Chondrocyte (in vitro differentiated cells): ENCODE measurements at places on chromosomes 11 and 22. TPM values are rescaled to one million over a fixed set of nuclear protein-coding genes. Genes with fewer than 3 reads are reported as not detected.

APLNR gene
- total RNA-seq = not detected in 3 replicates

OR51E2 gene
- total RNA-seq = 0.97 to 3.2 TPM (median 3.1 TPM) in 3 replicates

EHF gene
- not detected in 3 replicates for total RNA-seq

TMEM45B gene
- total RNA-seq = not detected in 3 replicates

TRIM29 gene
- total RNA-seq = not detected in 3 replicates

USH1C gene
- total RNA-seq = 0.72 to 0.92 TPM in 2 of 3 replicates, not detected in the other

DNA sequence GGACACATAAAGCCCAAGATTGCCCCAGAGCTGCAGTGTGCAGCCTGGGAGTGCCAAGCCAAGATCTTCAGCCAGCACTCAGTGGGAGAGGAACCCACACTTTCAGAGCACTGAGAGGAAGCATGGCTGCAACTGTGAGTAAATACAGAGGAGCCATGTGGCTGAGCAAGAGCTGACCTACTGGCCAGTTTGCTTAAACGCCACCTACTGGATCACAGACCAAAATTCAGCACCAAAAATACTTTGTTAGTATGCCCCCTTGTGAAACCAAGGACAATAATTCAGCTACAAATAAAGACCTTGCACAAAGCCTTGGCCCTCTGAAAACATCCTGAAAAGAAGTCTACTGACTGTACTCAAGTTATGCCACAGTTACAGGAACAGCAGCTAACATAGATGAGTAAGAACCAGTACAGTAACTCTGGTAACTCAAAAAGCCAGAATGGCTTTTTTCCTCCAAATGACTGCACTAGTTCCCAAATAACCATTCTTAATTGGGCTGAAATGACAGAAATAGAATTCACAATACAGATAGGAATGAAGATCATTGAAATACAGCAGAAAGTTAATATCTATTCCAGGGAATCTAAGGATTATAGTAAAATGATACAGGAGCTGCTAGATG is 10.1 kb upstream of the OR4A15 start:
- no peak for DNase-seq

DNA sequence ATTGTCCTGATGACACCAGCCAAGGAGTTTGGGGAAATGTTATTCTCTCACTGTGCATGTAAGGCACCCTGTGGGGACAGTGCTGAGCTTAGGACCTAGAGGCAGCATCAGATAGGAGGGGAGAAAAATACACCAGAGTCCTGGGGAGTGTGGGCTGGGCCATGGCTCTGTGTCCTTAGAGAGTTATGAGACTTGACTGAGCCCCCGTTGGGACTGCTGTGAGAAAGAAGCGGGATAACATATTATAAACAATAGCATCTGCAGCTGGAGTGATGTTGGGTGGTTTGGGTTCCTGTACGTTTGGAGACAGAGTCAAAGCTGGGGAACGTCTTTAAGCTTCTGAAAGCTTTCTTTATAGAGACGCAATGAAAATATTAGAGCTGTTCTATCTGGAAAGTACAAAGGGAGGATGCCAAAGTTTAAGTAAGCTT is 90.9 kb upstream of the CRTAM start:
- DNase-seq = no peak

GRCh38 chr22:49961601-49962011 is 1.0 kb downstream of the PIM3 start:
- peak; percentile 87 for DNase-seq

DNA sequence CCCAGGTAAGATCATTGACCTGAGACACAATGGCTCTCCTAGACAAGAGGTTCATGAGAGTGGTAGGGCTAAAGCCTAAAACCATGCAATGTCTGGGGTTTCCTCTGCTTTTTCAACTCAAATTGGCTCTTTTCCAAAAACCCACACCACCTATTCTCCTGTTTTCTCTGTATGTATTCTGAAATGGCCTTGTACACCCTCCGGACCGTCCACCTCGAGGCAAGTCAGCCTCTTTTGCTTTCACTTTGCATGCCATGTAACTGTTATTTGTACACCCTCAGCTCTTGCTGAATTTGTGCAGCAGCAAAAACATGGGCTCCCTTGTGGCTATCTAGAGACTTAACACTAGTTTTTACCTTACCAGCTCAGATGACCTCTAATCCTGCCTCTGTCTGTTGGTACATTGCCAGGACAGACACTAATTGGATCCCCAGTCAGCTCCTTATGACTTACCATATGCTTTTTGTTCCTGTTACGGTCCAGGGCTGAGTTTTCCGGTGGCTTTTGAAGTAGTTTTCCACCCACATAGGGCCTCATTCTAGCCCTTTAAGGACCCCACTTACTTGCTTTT is 288.0 kb downstream of the SBF2 start:
- DNase-seq = no peak

- no peak for DNase-seq
These were observed 44.6 kb downstream of the LMO2 start for GRCh38 chr11:33847251-33847650.

DNA sequence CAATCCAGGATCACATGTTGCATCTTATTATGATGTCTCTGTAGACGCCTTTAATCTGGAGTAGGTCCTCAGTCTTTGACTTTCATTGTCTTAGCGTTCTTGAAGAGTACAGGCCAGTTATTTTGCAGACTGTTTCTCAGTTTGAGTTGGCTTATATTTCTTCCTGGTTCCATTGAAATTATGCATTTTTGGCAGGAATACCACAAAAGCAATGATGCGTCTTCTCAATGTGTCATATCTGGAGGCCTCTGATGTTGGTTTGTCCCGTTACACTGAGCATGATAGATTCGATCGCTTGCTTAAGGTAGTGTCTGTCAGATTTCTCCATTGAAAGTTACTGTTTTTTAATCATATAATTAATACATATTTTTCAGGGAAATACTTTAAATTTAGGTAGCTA is 30.6 kb downstream of the TECTA start:
- no peak for DNase-seq

DNA sequence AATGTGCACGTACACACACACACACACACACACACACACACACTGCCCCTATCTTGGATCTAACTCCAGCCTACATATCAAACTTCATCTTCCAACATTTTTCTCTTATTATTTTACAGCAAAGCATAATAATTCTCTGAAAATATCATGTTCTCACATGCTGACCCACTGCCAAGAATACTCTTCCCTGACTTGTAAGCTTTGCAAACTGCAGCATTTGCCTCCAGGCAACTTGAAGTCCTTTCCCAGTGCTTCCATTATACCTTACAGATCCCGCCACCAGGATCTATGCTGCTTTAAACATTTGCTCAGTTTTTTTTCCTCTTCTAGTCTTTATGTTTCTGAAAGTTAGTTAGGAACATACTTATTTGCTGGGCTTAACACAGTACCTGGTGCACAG is 483.3 kb upstream of the ARHGAP42 start:
- no peak for DNase-seq

DNA sequence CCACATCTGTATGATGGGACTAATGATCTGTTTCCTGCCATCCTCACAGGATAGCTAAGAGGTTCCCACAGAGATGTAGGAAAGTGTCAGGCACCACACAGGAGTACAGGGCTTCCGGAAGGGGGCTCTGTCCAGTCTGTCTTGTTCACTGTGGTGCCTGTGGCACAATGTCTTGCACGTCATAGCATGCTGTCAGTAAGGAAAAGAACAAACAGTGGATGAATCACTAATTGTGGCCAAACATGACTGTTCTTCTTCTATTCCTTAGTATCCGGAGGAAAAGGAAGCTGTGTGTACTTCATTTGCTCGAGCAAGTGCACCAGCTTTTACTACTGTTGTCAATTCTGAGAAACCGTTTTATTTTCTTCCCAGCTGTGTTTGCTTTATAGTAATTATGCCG is 73.4 kb upstream of the YWHAH start:
- no peak for DNase-seq

DNA sequence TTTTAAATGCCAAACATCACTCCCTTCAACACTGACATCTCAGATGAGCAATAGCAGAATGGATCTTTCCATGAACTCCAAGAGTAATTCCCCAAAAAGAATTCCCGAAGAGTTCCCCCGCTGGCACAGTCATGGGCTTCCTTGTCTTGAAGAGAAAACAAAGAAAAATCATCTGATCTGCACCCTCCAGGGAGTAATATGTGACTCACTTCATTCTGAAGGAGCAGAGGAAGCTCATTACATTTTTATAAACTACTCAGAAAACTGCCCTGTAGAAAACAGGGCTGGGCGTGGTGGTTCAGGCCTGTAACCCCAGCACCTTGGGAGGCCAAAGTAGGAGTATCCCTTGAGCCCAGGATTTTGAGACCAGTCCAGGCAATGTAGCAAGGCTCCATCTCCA is 35.7 kb downstream of the CELSR1 start:
- no peak for DNase-seq

DNA sequence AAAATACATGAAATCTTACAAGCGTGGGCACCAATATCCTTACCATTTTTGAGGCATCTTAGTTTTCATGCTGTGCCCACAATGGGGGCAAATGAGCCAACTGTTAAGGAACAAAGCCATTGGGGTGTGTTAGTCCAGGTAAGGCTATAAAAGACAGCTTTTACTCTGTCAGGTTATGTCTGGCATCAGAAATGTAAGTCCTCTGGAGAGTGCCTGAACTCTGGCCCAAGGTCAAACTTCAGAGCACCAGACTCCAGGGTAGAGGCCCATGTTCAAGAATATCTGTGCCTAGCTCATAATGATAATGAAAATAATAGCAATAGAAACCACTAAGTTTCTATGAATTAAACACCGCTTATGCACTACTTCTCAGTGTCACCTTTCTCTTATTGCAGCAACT is 105.5 kb downstream of the CSNK2A3 start:
- DNase-seq = no peak

DNA sequence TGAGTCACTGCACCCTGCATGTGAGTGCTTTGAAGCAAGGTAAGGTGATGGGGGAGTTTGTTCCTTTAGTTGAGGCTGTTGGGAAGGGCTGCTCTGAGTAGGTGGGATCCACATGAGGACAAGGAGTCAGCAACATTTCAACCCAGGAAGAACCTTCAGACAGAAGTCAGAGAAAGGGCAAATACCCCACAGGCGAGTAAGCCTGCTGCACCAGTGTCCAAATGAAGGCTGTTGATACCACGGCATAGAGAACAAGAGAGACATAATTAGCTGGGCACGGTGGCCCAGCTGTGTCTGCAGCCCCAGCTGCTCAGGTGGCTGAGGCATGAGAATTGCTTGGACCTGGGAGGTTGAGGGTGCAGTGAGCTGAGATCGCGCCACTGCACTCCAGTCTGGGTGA is 54.3 kb upstream of the CLMP start:
- no peak for DNase-seq
